ENCODE measurements at places on chromosomes 2 and 18.

GRCh38 chr2:211216221-211216620, 659.8 kb downstream of the CPS1 start:
- no peak for DNase-seq

- DNase-seq = no peak
Measured at GRCh38 chr2:197198890-197199289, 111.7 kb downstream of the ANKRD44 start.

GRCh38 chr2:237199082-237199481, 113.4 kb downstream of the COPS8 start:
- DNase-seq = no peak

- no peak for DNase-seq
Measured at GRCh38 chr18:46237891-46238290, 133.7 kb downstream of the HAUS1 start.

DNA sequence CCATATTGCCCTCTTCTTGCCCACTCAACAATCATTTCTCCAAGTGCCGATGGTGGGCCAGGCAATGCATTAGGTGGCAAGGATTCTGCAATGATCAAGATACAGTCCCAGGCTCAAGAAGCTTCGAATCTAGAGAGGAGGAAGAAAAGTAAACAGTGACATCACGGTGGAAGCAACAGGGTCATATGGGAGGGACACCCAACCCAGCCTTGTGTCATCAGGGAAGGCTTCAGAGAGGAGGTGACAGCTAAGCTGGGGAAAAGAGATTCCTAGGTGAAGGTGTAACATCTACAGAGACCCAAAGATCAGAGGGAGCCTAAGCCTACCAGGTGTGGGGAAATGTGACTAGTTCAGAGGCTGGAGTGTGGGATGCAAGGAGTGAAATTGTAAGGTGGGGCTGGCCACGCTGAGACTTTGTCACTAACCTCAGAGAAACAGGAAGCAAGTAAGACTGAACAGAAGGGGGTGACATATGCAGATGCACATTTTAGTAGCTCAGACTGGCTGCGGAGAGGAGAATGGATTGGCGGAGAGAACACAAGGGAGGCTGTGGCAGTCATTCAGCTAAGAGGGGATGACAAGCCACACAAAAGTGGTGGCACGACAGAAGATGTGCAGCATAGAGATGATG, 104.9 kb downstream of the ANKRD44 start:
- no peak for DNase-seq

- DNase-seq = no peak
Measured at GRCh38 chr2:173441222-173441621, 86.5 kb downstream of the CDCA7 start.

DNA sequence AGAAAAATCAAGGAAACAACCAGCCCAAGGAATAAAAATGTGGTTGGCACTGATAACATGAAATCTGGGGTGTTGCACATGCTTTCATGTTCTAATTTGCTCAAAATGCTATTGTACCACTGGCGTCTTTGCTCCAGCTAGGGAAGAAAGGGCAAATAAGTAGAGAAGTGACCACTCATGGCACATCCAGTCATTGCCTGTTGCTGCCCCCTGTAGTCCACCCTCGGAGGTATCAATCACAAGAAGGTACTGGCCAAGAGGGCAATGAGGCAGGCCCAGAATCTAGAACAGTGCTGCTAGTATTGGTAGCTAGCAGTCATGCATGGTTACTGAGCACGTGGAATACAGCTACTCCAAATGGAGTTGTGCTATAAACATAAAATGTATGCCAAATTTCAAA, 213.4 kb downstream of the CDCA7 start:
- no peak for DNase-seq

DNA sequence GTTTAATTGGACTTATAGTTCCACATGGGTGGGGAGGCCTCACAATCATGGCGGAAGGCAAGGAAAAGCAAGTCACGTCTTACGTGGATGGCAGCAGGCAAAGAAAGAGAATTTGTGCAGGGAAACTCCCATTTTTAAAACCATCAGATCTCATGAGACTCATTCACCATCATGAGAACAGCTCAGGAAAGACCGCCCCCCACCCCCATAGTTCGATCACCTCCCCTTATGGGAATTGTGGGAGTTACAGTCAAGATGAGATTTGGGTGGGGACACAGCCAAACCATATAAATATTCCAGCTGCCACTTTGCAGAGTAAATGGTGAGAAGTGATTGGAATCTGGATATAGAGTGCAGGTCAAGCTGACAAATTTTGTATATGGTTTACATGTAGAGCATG, 187.4 kb downstream of the ARL4C start:
- no peak for DNase-seq

DNA sequence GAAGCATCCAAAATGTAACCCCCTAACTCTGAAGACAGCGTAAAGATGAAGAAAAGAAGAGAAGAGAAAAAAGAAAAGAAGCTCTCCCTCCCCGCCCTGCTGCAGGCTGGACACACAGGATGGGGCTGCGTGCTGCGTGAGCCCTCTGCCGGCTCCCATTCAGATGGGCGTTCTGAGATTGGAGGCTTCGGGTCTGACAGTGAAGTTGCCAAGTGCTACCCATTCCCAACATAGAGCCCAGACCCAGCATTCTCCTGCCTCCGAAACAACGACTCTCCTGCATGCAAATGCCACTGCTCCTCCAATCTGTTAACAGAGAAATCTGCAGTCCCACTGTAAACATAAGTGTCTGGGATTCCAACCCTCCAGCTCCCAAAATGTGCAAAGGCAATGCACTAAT, 234.9 kb downstream of the BCL11A start:
- DNase-seq = no peak

GRCh38 chr2:70124983-70125480, 37.8 kb downstream of the PCBP1 start:
- DNase-seq = no peak

GRCh38 chr2:171210864-171211431, 50.3 kb upstream of the TLK1 start:
- DNase-seq = no peak

GRCh38 chr2:154233231-154233630, 361.5 kb downstream of the GALNT13 start:
- DNase-seq = no peak

DNA sequence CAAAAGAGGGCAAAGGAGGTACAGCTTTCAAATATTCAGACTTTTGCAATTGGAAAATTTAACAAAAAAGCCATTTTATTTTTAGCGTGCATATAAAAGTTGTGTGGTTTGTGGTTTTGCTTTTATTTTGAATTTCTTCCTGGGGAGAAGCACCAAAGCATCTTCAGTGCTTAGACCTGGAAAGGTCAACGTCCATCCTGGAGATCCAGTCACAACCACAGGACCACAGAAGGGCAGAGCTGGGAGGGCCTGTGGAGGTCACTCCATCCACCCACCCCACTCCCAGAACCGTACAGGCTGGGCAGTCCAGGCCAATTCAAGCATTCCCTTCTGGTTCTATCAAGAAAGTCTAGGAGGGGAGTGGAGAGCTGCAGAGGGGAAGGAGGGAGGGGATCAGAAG, 43.8 kb downstream of the MPHOSPH10 start:
- DNase-seq = no peak

- no peak for DNase-seq
Measured at GRCh38 chr2:174874085-174874484, 109.8 kb upstream of the CHRNA1 start.

DNA sequence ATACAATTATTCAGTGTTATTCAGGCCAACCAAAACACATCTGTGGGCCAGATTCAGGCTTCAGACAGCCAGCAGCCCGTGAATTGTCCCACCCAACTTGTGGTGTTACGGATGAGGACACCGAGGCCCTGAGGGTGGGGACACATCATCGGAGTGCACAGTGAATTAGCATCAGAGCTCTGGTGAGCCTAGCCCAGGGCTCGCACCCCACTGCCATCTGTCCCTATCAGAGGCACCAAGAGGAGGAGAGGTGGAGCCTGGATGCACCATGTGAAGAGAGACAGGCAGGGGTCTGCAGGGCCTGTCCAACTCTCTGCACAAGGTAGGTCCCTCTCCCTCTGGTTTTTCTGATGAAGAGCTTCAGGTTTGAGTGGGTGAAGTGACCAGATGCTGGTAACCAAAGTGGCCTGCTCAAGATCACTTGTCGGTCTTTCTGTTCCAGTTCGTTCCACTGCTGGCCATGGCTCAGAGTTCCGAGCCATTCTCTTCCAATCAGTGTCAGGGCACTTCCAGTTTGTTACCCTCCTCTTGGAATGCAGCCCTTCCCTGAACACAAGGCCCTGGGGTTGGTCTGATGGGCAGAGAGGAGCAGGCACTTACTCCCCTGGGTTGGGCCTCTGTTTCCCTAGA, 14.8 kb upstream of the GLI2 start:
- DNase-seq = no peak

Measured in cortex of kidney (tissue), 1 donor.